ENCODE measurements at places on chromosomes 1 and 21.

DNA sequence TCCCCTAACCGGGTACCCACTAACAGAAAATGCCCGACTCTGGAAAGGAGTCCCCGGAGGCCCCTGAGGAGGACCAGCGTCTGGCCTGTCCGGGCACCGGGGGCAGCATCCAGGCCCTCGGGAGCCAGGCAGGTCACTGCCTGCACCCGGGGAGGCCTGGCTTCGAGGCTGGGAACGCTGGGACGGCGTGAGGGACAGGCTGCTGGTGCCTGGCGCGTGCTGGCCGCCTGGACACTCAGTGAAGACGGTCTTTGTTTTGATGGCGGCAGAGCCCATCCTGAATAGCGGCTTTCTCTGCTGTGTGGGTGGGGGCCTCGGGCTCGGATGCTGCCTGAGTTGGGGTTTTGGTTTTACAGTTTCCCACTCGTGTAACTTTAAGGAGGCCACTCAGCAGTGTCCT is 37.6 kb downstream of the PRKCZ start:
- DNase-seq: no peak

GRCh38 chr1:214861615-214862014 is 220.9 kb upstream of the KCNK2 start:
- DNase-seq: no peak

DNA sequence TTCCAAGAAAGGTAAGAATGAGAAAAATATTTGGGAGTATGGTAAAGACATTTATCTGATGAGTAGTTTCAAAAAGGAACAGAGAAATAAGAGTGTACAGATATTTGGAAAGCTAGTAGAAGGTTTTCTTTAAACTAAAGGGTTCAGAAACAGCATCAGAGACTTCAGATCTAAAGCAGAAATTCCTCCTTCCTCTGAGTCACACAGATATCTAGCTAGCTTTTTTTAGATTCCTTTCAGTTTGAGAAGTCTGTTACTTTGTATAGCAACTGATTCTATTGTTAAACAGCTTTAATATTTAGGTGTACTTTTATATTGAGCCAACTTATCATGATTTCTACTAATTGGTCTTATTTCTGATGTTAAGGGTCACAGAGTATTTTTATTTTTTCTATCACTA is 4.7 kb downstream of the AMY2B start:
- DNase-seq: no peak

GRCh38 chr1:49234988-49235387 is 458.3 kb upstream of the BEND5 start:
- no peak for DNase-seq

- no peak for DNase-seq
Measured at GRCh38 chr1:18005238-18005637, 102.4 kb upstream of the IGSF21 start.

DNA sequence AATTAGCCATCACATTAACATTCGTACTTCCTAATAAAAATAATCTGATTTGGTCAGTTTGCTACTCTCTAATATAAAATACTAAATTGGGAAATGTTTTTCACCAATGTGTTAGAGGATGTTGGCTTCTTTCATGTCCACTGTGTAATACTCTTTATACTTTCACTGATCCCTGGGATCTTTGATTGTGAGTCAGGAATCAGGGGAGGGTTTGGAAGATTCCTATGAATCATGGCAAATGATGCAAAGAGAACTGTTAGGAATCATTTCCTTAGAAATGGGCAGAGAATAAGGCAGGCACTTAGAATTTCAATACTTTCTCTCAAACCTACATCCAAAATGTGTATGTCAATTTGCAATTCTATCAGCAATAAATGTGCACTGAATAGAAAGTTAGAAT is 31.0 kb downstream of the KRTAP24-1 start:
- DNase-seq: no peak

DNA sequence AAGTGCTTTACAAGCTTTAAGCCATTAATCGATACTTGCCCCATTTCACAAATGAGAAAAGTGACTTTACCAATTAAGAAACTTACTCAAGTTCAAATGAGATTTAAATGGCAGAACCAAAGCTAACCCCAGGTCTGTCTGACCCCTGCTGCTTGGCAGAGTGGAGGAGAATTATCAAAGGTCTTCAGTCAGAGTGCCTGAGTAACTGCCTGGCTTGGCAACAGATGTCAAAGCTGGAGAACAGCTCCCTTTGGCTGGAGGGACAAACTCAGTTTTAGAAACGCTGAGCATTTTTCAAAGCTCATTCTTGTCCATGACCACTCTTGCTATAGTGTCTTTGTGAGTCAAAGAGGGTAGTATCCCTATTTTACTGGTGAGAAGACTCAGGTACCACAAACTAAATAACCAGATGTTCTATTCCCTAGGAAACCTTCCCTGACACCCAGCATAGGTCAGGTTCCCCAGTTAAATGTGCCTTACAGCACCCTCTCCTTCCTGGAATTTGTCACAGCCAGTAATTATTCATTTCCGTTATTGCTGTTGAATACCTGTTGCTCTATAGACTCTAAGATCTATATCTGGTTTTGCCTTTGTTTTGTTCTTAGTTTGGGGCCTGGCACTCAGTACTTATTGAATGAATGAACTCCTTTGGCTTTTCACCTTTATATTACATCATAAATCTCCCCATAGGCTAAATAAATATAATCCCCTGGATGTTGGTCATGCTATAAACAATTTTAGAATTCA is 5.0 kb upstream of the BCAR3 start:
- no peak for DNase-seq

All from activated CD4-positive, alpha-beta memory T cell treated with anti-CD3 and anti-CD28 coated beads, Interleukin-2, amount 10 ng/mL, durations not matched to agents 7 days and 5 days (primary cell).